Activated CD4-positive, alpha-beta T cell treated with anti-CD3 and anti-CD28 coated beads, Interleukin-2, Interleukin-4, amounts not matched to agents 100 ng/mL and 50 ng/mL, durations not matched to agents 16 hours and 8 hours (primary cell): ENCODE measurements at places on chromosomes 2 and 18.

DNA sequence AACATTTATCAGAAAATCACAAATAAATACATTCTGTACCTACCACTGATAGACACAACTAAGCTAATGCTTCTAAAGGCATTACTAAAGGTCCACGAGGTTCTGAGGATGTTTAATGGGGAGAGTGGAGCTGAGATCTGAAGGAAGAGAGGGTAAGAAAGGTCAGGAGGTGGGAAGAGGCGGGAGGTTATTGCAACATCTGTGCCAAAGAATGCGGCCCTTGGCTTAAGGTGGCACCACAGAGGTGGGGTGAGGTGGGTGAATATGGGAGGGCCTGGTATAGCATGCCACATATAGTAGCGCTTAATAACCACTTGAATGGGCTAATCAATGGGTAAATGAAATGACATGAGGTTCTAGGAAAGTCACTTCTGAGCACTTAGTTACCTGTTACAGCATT, 217.8 kb upstream of the ATP5MC3 start:
- no peak for DNase-seq

- DNase-seq: no peak
Observed at GRCh38 chr2:189952536-189953109, 109.9 kb downstream of the MSTN start.

DNA sequence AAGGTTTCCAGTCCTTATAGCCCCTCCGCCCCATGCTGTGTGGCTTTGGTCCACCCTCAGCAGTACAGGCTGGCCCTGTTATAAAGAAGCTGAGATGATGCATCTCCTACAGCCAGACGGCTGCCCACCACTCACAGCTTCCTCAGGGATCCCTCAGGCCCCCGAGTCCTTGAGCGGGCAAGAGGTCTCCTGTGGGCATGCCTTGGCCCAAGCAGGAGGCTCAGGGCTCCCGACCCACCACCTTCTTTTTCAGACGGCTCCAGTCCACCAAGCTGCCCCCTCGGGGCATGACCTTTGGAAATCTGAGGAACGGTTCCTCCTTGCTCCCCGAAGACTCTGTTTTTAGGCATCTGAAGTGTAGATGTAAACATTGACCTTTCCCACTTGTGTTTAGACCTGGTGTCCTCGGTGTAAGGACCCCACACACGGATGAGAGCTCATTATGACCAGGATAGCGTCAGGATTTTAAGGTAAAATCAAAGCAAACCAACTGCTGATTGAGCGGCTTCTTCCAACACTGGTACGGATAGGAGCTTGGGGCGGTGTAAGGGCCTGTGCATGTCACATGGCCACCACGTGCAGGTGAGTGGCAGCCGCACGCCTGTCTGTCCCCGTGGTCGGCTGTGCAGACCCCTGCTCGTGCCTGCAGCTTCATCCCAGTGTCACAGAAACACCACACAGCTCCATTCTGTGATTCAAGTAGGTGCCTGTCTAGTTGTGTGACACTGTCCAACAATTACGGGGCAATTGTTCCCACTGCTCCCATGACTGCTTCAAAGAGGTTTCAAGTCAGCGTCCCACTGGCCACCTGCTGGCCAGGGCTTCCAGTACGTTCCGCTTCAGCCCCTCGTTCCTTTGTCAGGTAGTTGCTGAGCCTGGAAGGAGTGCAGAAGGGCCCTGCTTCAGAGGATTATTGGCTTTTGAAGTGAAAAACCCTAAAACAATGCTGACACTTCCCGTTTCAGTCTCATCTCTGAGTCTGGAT, 74.7 kb downstream of the NDUFA10 start:
- DNase-seq: no peak

DNA sequence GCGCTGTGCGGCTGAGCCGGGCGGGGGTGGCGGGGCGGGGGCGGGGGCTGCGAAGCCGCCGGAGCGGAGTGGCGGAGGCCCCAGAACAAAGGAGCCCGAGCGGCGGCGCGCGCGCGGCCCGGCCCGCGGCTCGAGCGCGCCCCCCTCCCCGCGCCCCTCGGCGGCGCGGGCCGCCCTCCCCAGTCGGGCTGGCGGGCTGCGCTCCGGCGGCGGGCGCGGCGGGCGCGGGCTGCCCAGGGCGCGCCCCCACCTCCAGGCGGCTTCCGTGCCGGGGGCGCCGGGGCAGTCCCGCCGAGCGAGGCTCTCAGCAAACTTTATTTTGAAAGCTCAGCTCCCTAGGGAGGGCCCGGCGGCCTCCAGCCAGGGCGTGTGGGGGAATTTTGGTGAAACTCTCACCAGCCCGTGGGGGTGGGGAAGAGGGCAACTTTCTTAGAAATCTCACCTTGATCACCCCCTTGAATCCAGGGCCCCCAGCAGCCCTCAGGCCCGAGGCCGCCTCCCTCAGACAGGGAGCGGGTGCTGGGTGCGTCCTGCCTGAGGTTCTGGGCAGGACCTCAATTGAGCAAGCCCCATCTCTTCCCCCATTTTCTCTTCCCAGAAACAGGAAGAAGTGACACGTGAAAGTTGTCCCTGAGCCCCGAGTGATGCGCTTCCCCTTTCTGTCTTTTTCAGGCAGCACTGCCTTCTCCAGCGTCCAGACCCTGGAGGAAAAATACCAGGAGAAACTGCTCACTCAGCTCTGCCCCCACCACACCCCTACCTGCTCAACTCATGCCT, 786 bp downstream of the TET3 start:
- peak; percentile 58 for DNase-seq

- no peak for DNase-seq
Observed at GRCh38 chr2:104583811-104584210, 270.1 kb upstream of the POU3F3 start.

GRCh38 chr2:197209742-197210408, 100.7 kb downstream of the ANKRD44 start:
- peak; percentile 77 for DNase-seq

DNA sequence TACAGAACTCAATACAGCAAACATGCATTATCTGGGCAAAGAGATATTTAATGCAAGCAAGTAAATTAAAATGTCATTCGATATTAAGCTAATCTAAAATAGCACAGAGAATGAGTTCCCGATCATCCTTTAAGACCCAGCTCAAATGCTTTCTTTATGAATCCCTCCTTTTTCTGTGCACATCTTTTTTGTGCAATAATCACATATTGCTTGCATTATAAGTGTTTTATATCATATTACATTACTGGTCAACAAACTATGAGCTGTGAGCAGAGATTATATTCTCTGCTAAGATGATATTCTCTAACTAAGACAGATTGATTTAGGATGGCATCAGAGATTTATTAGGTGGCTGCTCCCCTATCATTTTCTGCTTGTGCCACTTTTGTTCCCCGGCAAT, 146.1 kb downstream of the ERBB4 start:
- no peak for DNase-seq

DNA sequence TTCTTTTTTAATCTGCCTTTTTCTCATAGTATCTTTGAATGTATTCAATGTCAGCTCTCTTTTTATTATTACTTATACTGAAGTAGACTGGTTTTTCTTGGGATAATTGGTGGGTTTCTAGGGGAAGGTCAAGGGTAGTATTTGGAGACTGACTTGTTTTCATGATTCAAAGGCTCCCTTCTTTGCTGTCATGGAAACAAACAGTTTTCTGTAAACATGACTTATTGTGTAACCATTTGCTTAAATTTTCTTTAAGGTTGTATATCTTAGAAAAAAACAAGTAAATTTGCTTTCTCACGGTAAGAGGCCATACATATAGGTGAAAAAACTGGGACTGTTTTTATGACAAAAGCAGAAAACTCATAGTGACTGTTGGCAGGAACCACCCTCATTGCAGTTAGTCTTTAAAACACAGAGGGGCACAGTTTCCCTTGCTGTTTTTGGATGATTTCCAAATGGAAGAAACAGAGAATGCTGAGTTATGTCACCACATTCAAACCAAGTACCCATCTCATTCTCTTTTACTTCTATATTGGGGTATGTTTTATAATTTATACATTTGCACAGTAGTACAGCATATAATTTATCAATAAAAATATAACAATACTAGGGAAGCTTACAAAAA, 5.8 kb upstream of the RDH14 start:
- DNase-seq: no peak

DNA sequence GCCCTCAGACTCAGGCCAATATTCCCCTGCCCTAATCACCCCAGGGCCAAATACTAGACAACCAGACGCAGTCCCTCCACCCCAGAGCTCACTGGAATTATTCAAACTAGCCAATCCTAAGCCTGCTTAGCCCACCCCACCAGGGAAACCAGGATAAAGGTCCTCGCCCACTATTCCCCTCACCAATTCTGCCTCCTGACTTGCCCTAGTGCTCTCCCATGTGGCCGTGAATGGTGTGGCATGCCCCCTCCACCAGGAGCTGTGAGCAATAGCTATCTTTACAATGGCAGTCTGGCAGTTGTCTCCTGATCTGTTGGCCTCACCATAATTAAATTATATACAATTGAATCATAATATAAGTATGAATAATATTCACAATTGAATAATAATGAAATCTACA, 42.3 kb downstream of the FAM124B start:
- DNase-seq: no peak

- no peak for DNase-seq
Observed at GRCh38 chr18:79747156-79747845, 50.4 kb upstream of the KCNG2 start.

- no peak for DNase-seq
Observed at GRCh38 chr2:220703279-220703678, 868.8 kb downstream of the EPHA4 start.
